SJCRH30 (cell line): ENCODE measurements at places on chromosomes 3 and 15. TPM values are rescaled to one million over a fixed set of nuclear protein-coding genes. Genes with fewer than 3 reads are reported as not detected.

Gene SYNPR
- not detected in 2 replicates for total RNA-seq

Gene MOBP
- 0.04 TPM in 1 of 2 replicates, not detected in the other for total RNA-seq

Gene MUC13
- not detected in 2 replicates for total RNA-seq

Gene ANKDD1A
- 5.0 and 5.6 TPM in 2 replicates for total RNA-seq

Gene C3orf49
- not detected in 2 replicates for total RNA-seq

Gene RBP2
- total RNA-seq = not detected in 2 replicates

Gene MUC20
- not detected in 2 replicates for total RNA-seq

Gene ADAMTSL3
- total RNA-seq = 0.05 and 0.22 TPM in 2 replicates

Gene VGLL3
- total RNA-seq = 77.4 and 86.6 TPM in 2 replicates

Gene MNS1
- 8.2 and 10.6 TPM in 2 replicates for total RNA-seq

Gene IQCH
- 3.2 and 3.7 TPM in 2 replicates for total RNA-seq

Gene TRIM59
- total RNA-seq = 39.1 and 39.9 TPM in 2 replicates

Gene B3GALNT1
- total RNA-seq = not detected in 2 replicates

Gene PPCDC
- total RNA-seq = 21.5 and 25.5 TPM in 2 replicates

Gene RAB6B
- 0.58 and 1.4 TPM in 2 replicates for total RNA-seq

Gene SNAP23
- total RNA-seq = 52.6 and 60.7 TPM in 2 replicates

Gene TRNT1
- total RNA-seq = 26.3 and 34.3 TPM in 2 replicates

Gene CERS3
- 0.05 and 0.16 TPM in 2 replicates for total RNA-seq

Gene ILDR1
- not detected in 2 replicates for total RNA-seq

Gene GABRR3
- total RNA-seq = 0.03 TPM in 1 of 2 replicates, not detected in the other

Gene TGM4
- total RNA-seq = not detected in 2 replicates

Gene LYZL4
- total RNA-seq = not detected in 2 replicates

Gene FETUB
- total RNA-seq = not detected in 2 replicates

Gene EFCC1
- total RNA-seq = 0.05 and 0.08 TPM in 2 replicates

Gene GOLGA8F
- total RNA-seq = not detected in 2 replicates

Gene C2CD4A
- 0.04 and 0.10 TPM in 2 replicates for total RNA-seq

Gene C3orf85
- total RNA-seq = not detected in 2 replicates

Gene PAK2
- 49.1 and 51.3 TPM in 2 replicates for total RNA-seq

Gene MYD88
- 2.5 and 2.7 TPM in 2 replicates for total RNA-seq

Gene INKA1
- 0.20 and 0.61 TPM in 2 replicates for total RNA-seq

Gene DNASE1L3
- total RNA-seq = not detected in 2 replicates

Gene SLC28A1
- not detected in 2 replicates for total RNA-seq

Gene CLDN18
- total RNA-seq = not detected in 2 replicates

Gene GPR27
- not detected in 2 replicates for total RNA-seq

Gene GOLGA8S
- 0.02 TPM in 1 of 2 replicates, not detected in the other for total RNA-seq

Gene GNB4
- total RNA-seq = 48.1 and 48.9 TPM in 2 replicates

Gene C3orf18
- 1.1 and 2.4 TPM in 2 replicates for total RNA-seq

Gene CFAP91
- total RNA-seq = 0.08 and 0.10 TPM in 2 replicates

Gene CATSPER2
- total RNA-seq = 1.3 and 1.4 TPM in 2 replicates

Gene RAD51
- total RNA-seq = 37.5 and 48.0 TPM in 2 replicates

Gene TEX9
- total RNA-seq = 3.4 and 4.4 TPM in 2 replicates

Gene IL17RD
- total RNA-seq = 36.0 and 38.4 TPM in 2 replicates

Gene MYH15
- 0.08 and 0.14 TPM in 2 replicates for total RNA-seq

Gene P2RY13
- total RNA-seq = not detected in 2 replicates

Gene RABL3
- 19.7 and 21.4 TPM in 2 replicates for total RNA-seq

Gene NOX5
- not detected in 2 replicates for total RNA-seq

Gene PIERCE2
- total RNA-seq = 0.20 TPM in 1 of 2 replicates, not detected in the other

Gene CHRD
- total RNA-seq = 8.2 and 9.0 TPM in 2 replicates

Gene SEMA3F
- total RNA-seq = 9.3 and 11.3 TPM in 2 replicates

Gene PXK
- total RNA-seq = 11.9 and 12.9 TPM in 2 replicates

Gene SERF2
- total RNA-seq = 471 and 504 TPM in 2 replicates

Gene MESP2
- not detected in 2 replicates for total RNA-seq

Gene EID1
- total RNA-seq = 149 and 164 TPM in 2 replicates

Gene SATB1
- total RNA-seq = 11.5 and 17.1 TPM in 2 replicates
